ENCODE measurements at places on chromosomes 4 and X. TPM values are rescaled to one million over a fixed set of nuclear protein-coding genes. Genes with fewer than 3 reads are reported as not detected.

The FOXR2 gene
- total RNA-seq: not detected

The DDX53 gene
- not detected for total RNA-seq

The XPNPEP2 gene
- total RNA-seq: 2.0 TPM

The VCX2 gene
- total RNA-seq: not detected

The CHIC1 gene
- 13.6 TPM for total RNA-seq

The UGT8 gene
- total RNA-seq: 72.8 TPM

The BANK1 gene
- 2.9 TPM for total RNA-seq

The CTAG1A gene
- total RNA-seq: not detected

The MBNL3 gene
- 49.3 TPM for total RNA-seq

The BEX2 gene
- 23.6 TPM for total RNA-seq

The C4orf51 gene
- total RNA-seq: not detected

The PABPC1L2A gene
- not detected for total RNA-seq

The ARR3 gene
- total RNA-seq: not detected

The SUPT20HL2 gene
- total RNA-seq: not detected

The USP27X gene
- total RNA-seq: 2.6 TPM

The ARHGAP24 gene
- 13.6 TPM for total RNA-seq

The TREX2 gene
- total RNA-seq: 0.63 TPM

The SPANXN4 gene
- not detected for total RNA-seq

The GLOD5 gene
- total RNA-seq: 4.8 TPM

The SORBS2 gene
- total RNA-seq: 184 TPM

The SORCS2 gene
- 1.7 TPM for total RNA-seq

The ZDHHC15 gene
- total RNA-seq: 1.5 TPM

The ITGB1BP2 gene
- 7.0 TPM for total RNA-seq

The AKAP4 gene
- not detected for total RNA-seq

The RBPJ gene
- 72.1 TPM for total RNA-seq

The SFRP2 gene
- 34.0 TPM for total RNA-seq

Data from mucosa of gallbladder (tissue), 1 donor.